Stimulated activated CD8-positive, alpha-beta memory T cell treated with anti-CD3 and anti-CD28 coated beads, Interleukin-7, amount 100 ng/mL, for 1 hour (primary cell): ENCODE measurements at places on chromosomes 1 and 21.

GRCh38 chr1:111732718-111733117, 6.5 kb downstream of the INKA2 start:
- no peak for DNase-seq

- DNase-seq: no peak
Measured at GRCh38 chr1:214565310-214565709, 13.9 kb upstream of the PTPN14 start.

- no peak for DNase-seq
Measured at GRCh38 chr1:169452921-169453320, 25.6 kb upstream of the CCDC181 start.

- DNase-seq: no peak
Measured at GRCh38 chr1:94648225-94649007, 106.9 kb upstream of the F3 start.

GRCh38 chr1:205269711-205270110, 42.0 kb downstream of the TMCC2 start:
- DNase-seq: no peak
